ENCODE measurements at places on chromosomes 12 and 14. TPM values are rescaled to one million over a fixed set of nuclear protein-coding genes. Genes with fewer than 3 reads are reported as not detected.
A peak's percentile ranks its signal among the peaks of the same experiment; 100 is the strongest.

GRCh38 chr14:73680821-73681220 lies 33.4 kb downstream of the PNMA1 start:
- no peaks in the 10 kb centered on the region for H3K4me1 ChIP-seq
- no peak for DNase-seq
- no peak overlapping the region for H3K27ac ChIP-seq

The ITPK1 gene
- 92.1 TPM for total RNA-seq

The GLIPR1L1 gene
- total RNA-seq, result not detected

The RBP5 gene
- total RNA-seq, result not detected

GRCh38 chr12:50302686-50303085 lies 19.4 kb upstream of the LIMA1 start:
- no peak overlapping the region for H3K27ac ChIP-seq
- no peak for DNase-seq
- no peaks in the 10 kb centered on the region for H3K4me1 ChIP-seq
- no peaks in the 10 kb centered on the region for H3K36me3 ChIP-seq
- H3K27me3 ChIP-seq, result no peaks in the 10 kb centered on the region
- H3K4me3 ChIP-seq, result no peak overlapping the region

The MORN3 gene
- 0.43 TPM for total RNA-seq

DNA sequence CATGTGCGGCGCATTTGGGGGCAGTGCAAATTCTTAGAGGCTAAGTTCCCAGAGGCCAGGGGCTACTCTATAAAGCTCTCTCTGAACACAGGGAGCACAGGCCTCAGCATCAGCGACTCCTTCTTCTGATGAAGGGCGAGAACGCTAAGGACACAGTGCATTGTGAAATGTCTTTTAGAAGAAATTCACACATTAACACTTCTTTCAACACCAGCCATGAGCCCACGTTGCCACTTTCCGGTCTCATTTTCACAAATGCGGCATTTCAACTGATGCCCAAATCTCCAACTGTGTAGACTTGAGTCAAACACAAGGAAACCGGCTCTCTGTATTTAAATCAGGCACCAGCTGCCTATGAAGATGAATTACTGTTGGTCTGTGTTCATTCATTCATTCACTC lies 162.0 kb downstream of the FOXN3 start:
- H3K4me3 ChIP-seq, result peak overlapping the region; percentile 50
- H3K36me3 ChIP-seq, result peaks cover 15% of the 10 kb centered on the region
- peak; percentile 71 for DNase-seq
- H3K27me3 ChIP-seq, result no peaks in the 10 kb centered on the region

GRCh38 chr14:68402525-68403101 lies 390.3 kb downstream of the ZFP36L1 start:
- no peaks in the 10 kb centered on the region for H3K36me3 ChIP-seq
- peaks cover 53% of the 10 kb centered on the region for H3K4me1 ChIP-seq
- peak overlapping the region; percentile 91 for H3K27ac ChIP-seq
- no peak for DNase-seq
- peak overlapping the region; percentile 67 for H3K4me3 ChIP-seq

The NANOG gene
- not detected for total RNA-seq

- no peak for DNase-seq
- H3K36me3 ChIP-seq, result no peaks in the 10 kb centered on the region
- no peak overlapping the region for H3K4me3 ChIP-seq
- no peaks in the 10 kb centered on the region for H3K4me1 ChIP-seq
- no peak overlapping the region for H3K27ac ChIP-seq
Observed at GRCh38 chr14:23209651-23210423, 26.4 kb upstream of the SLC7A8 start.
